ENCODE measurements at places on chromosomes 12 and 14.

DNA sequence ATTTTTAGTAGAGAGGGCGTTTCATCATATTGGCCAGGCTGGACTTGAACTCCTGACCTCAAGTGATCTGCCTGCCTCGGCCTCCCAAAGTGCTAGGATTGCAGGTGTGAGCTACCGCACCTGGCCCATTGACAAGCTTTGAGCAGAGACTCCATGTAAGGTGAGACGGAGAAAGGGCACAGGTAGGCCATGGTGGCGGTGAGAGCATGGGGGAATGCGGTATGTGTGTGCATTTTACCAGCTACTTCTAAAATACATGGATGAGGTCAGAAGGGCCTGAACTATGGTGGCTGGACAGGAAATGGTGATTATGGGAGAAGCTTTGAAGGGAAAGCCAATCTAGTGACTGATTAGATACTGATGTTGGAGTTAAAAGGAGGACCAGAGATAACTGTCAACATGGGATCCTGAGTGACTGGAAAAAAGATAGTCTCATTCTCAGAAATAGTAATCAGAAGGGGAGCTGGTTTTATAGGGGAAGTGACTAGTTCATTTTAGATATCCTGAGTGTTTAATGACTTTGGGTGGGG is 21.9 kb upstream of the PTPRB start:
- no peak for DNase-seq

GRCh38 chr12:100698518-100698917 is 96.1 kb upstream of the ANO4 start:
- no peak for DNase-seq

DNA sequence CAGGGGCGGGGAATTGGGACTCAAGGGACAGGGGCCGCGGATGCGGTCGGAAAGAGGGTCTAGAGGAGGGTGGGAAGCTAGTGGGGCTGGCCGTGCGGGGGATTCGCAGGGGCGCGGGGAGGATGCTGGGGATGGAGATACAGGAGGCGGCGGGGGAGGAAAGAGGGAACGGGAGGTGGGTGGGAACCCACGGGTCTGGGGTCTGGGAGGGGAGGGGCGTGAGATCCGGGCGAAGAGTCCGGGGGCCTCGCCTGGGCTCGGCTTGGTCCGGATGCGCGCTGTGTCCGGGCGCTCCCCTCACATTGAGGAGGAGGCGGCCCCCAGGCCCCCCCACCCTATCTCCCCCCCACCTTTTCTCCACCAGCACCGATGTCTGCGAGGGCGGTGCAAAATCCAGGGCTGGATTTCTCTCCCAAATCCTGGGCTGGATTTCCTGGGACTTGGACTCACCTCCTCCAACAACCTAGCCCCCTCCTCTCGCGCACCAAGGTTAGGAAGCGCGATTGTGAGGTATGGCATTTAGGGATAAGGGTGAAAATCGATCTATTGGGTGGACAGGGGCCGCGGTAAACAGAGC is at the start of gene AGAP2:
Gene AGAP2 (minus strand): TSS at position 82 of the 577 bp plus-strand sequence. CDS start 496 bp downstream, outside the sequence.
- DNase-seq, result no peak

DNA sequence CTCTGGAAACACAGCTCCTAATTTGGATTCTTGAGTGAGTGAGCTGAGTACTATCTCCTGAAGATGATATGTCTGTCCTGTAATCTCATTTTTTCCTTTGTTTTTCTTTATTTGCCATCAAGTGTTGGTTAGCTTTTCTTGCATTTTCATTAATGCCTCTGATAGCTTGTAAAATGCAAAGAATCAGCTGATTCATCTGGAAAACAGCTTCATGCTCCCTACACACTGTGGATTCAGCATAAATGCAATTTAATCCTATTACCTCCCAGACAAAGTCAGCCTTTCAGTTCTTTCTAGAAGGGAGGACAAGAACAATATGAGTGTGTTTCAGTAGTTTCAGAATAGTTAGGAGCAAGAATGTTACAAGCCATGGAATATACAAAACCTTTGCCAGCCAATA is 79.4 kb downstream of the DACT1 start:
- DNase-seq, result no peak

DNA sequence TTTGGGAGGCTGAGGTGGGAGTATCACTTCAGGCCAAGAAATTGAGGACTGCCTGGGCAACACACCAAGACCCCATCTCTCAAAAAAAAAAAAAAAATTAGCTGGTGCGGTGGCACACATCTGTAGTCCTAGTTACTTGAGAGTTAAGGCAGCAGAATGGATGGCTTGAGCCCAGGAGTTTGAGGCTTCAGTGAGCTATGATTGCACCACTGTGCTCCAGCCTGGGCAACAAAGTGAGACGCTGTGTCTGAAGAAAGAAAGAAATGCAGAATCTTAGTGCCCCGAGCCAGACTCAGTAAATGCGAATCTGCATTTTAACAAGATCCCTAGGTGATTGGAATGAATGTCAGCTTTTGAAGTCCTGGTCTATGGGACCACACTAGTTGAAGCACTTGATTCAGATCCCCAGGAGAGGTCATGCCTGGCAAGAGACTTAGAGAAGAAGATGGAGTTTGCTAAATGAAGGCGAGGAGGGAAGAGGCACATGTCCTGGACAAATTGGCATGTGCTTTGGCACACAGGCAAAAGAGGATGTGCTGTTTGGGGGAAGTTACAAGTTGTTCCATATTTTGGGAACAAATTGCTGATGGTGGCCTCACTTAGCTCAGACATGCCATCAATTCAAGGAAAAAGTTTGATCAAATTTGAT is 56.6 kb downstream of the DRAM1 start:
- DNase-seq, result no peak

- no peak for DNase-seq
These were observed 25.4 kb upstream of the COL2A1 start for GRCh38 chr12:48029491-48030172.

GRCh38 chr14:34075042-34075744 is 124.3 kb upstream of the EGLN3 start:
- DNase-seq, result no peak

GRCh38 chr12:59603754-59604153 is 7.9 kb downstream of the SLC16A7 start:
- DNase-seq, result no peak

DNA sequence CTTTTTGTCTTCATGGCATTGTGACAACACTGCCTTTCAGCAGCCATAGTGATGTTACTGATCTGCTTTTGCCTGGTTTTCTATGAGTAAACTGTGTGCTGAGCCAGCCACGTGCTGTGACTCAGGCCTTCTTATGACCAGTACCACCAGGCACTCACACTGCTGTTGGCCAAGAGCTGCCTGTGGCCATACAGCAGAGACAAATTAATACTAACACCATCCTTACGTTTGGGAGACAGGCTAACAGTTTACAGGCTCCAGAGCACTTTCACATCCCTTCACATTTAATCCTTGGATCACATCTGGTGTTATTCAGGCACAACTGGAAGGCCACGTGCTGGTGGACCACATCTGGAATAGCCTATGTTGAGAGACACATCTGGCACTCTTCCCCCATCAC is 377.9 kb downstream of the CCDC91 start:
- no peak for DNase-seq

All from SIG-M5 (cell line).